ENCODE measurements at places on chromosomes 4 and X.

DNA sequence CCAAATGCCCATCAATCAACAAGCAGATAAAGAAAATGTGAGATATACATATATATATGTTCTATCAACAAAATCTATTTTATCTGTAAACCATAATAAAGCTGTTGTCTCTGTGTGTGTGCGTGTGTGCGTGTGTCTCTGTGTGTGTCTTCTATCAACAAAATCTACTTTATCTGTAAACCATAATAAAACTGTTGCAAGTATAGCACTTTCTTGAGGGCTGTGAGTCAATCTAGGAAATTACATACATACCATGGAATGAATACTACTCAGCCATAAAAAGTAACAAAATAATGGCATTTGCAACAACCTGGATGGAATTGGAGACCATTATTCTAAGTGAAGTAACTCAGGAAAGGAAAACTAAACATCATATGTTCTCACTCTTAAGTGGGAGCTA lies 12.5 kb upstream of the PLK4 start:
- no peak overlapping the region for H3K27ac ChIP-seq
- no peak for DNase-seq
- H3K4me1 ChIP-seq: no peaks in the 10 kb centered on the region
- no peak overlapping the region for H3K4me3 ChIP-seq
- no peaks in the 10 kb centered on the region for H3K36me3 ChIP-seq

- H3K4me1 ChIP-seq: peaks cover 26% of the 10 kb centered on the region
- no peak overlapping the region for H3K27ac ChIP-seq
- H3K27me3 ChIP-seq: no peaks in the 10 kb centered on the region
- H3K36me3 ChIP-seq: no peaks in the 10 kb centered on the region
- DNase-seq: no peak
Observed at GRCh38 chr4:56755901-56756300, 65.6 kb downstream of the SPINK2 start.

DNA sequence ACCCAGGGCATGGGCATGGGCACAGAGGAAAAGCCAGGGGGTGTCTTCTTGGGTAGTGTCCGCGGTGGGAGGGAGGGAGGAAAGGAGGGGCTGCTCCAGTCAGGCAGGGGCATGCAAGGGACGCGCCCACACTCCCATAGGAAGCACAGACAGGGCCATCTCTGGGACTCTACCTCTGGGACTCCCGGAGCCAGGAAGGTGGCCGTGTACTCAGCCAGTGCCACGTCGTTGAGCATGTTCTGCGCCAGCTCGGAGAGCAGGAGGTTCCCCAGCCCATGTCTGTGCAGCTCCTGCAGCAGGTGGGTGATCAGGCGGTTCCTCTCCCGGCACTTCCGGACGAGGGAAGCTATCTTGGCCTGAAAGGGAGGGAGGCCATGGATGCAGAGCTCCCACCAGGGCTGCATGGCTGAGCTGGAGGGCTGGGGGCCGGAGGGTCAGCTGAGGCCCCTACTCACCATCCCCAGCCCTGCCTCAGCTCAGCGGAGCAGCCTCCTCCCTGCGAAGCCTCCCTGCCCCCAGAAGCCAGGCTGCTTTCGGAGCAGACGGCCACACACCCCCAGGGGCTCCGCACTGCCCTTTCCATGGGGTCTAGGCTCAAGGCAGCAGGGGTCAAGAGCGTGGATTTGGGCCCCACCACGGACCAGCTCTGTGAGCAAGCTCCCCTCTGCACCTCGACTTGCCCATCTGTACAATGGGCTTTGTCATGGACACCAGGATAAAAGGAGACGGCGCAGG lies 44.6 kb downstream of the C4orf50 start:
- H3K4me3 ChIP-seq: no peak overlapping the region
- H3K36me3 ChIP-seq: no peaks in the 10 kb centered on the region
- no peaks in the 10 kb centered on the region for H3K4me1 ChIP-seq

- no peak overlapping the region for H3K4me3 ChIP-seq
- DNase-seq: no peak
- H3K27ac ChIP-seq: no peak overlapping the region
- peaks cover 4% of the 10 kb centered on the region for H3K4me1 ChIP-seq
- H3K36me3 ChIP-seq: no peaks in the 10 kb centered on the region
Observed at GRCh38 chr4:26032630-26033317, 118.8 kb downstream of the SMIM20 start.

DNA sequence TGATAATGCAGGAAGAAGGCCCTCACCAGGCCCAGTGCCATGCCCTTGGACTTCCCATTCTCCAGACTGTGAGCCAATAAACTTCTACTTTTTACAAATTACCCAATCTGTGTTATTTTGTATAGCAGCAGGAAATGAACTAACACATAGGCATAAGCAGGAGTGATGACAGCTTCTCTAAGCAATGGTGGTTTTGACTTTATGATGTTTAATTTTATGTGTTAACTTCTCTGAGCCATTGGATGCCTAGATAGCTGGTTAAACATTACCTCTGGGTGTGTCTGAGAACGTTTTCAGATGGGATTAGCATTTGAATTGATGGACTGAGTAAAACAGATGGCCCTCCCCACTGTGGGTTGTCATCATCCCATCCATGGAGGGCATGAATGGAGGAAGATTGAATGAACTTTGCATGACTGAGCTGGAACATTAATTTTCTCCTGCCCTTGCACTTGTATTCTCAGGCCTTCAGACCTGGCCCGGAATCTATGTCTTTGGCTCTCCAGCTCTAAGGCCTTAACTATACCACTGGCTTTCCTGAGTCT lies 13.9 kb upstream of the PDLIM3 start:
- no peak for DNase-seq
- H3K27me3 ChIP-seq: no peaks in the 10 kb centered on the region
- no peak overlapping the region for H3K27ac ChIP-seq
- H3K4me1 ChIP-seq: no peaks in the 10 kb centered on the region
- H3K36me3 ChIP-seq: no peaks in the 10 kb centered on the region

DNA sequence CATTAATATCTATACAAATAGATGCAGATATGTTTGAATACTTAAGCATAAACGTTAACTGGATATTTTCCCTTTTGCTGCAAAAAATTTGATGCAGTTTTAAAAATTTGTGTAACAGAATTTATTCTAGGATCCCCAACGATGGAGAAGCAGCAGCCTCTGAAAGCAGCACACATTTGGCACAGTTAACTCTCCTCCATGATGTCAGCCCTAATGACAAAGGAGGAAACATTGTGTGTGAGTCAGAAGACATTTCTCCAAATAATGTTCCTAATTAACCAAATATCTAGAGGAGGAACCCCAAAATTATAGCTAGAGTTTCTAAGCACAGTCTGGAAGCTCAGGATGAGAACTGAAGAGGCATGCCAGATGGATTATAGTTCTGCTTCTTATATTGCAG lies 281.9 kb upstream of the MAD2L1 start:
- no peak for DNase-seq
- no peak overlapping the region for H3K4me3 ChIP-seq
- no peaks in the 10 kb centered on the region for H3K27me3 ChIP-seq
- H3K36me3 ChIP-seq: no peaks in the 10 kb centered on the region
- H3K4me1 ChIP-seq: no peaks in the 10 kb centered on the region
- H3K27ac ChIP-seq: no peak overlapping the region

GRCh38 chrX:7252013-7252610 lies 104.2 kb upstream of the PUDP start:
- no peak overlapping the region for H3K27ac ChIP-seq
- H3K27me3 ChIP-seq: no peaks in the 10 kb centered on the region
- peaks cover 8% of the 10 kb centered on the region for H3K36me3 ChIP-seq

DNA sequence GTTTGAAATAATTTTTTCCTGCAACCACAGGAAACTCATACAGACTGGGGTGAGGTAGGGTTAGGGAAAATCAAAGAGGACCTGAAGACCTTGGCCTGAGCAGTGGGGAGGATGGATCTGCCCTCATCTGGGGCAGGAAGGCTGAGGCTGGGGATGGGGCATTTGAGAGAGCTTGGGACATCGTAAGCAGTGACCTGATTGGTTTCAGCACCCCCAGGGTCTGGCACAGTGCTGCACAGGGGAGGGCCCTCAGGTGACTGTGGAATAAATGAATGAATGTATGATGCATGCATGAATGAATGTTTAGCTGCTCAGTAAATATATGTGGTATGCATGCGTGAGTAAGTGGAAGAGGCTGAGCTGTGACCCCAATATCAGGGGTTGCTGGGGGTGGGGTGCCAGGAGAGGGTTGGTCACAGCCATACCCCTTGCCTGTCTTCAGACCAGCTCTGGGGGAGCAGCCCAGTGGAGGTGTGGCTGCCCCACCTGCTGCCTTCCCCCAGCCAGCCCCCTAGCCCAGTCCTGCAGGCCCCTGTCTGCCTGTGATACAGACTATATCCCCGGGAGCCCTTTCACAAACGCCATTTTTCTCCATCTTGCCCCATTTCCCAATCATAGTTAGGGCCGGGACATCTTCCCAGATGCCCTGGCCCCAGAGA lies 11.0 kb upstream of the TNIP2 start:
- H3K36me3 ChIP-seq: no peaks in the 10 kb centered on the region
- no peak overlapping the region for H3K27ac ChIP-seq
- no peak for DNase-seq
- H3K4me3 ChIP-seq: no peak overlapping the region
- peaks cover 22% of the 10 kb centered on the region for H3K4me1 ChIP-seq

DNA sequence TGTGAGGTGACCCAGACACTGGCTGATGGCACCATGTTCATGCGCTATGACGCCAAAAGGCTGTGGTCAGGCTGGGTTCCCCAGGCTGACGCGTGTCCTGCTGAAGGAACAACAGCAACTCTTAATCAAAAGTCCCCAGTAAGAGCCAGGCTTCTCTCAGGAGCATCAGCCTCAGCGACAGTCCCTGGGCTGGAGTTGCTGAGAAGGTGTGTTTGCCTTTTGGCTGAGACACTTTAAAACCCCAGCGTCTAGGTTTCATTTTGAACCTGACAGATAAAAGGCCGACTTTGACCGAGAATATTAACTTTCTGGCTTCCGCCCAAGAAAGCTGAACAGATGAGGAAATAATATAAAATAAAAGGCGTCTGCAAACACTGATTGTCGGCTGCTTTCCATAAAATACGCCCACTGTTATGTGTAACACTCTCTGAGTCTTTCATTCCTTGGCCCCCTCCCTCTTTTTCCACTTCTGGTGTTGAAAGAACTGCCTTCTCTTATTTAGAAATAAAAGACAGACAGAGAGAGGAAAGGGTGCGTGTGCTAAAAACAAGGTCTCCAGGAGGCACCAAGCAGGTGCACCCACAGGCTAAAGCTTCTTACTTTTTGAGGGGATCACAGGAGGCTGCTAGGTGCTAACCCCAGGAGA lies 373.6 kb downstream of the MID1IP1 start:
- DNase-seq: no peak
- H3K27ac ChIP-seq: no peak overlapping the region
- no peaks in the 10 kb centered on the region for H3K36me3 ChIP-seq
- H3K4me3 ChIP-seq: no peak overlapping the region

DNA sequence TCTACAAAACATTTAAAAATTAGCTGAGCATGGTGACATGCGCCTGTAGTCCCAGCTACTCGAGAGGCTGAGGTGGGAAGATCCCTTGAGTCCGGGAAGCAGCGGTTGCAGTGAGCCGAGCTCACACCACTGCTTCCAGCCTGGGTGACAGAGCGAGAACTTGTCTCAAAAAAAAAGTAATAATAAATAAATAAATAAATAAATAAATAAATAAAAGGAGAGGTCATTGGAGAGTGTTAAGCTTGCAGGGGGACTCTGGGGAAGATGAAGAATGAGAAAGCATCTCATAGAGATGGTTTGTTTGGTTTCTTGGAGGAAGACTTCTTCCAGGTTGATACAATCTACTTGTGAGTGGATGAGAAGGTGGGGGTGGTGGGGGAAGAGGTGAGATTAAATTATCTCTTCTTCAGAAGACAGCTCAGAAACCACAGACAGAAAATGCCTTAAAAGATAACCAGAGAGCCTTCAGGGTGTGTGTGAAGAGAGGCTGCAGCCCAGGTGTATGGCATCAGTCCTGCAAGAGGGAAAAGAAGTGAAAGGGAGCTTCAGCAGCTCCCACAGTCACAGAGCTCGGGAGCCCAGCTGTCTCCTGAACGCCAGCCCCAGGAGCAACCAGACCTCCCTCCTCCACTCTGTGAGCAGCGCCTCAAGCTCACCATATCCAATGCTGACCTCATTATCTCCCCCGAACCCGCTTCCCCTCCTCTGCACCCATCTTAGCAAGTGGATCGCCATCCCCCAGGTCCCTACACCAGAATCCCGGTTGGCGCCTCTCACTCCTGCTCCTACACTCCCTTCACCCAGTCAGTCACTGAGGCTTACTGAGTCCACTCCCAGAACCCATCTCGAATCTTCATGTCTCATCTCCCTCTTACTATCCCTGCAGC lies 48.2 kb downstream of the RBM47 start:
- no peak overlapping the region for H3K27ac ChIP-seq
- peaks cover 4% of the 10 kb centered on the region for H3K36me3 ChIP-seq
- H3K4me1 ChIP-seq: peaks cover 20% of the 10 kb centered on the region
- no peaks in the 10 kb centered on the region for H3K27me3 ChIP-seq
- no peak overlapping the region for H3K4me3 ChIP-seq

GRCh38 chrX:47227334-47227583 lies 5.5 kb upstream of the USP11 start:
- H3K27ac ChIP-seq: no peak overlapping the region
- DNase-seq: no peak
- H3K36me3 ChIP-seq: peaks cover 29% of the 10 kb centered on the region
- no peaks in the 10 kb centered on the region for H3K4me1 ChIP-seq

GRCh38 chrX:38080808-38081207 lies 74.5 kb downstream of the SYTL5 start:
- no peak overlapping the region for H3K27ac ChIP-seq
- no peak for DNase-seq
- H3K4me1 ChIP-seq: no peaks in the 10 kb centered on the region

GRCh38 chrX:84182516-84182915 lies 5.5 kb downstream of the RPS6KA6 start:
- no peak overlapping the region for H3K4me3 ChIP-seq
- H3K27ac ChIP-seq: no peak overlapping the region
- no peaks in the 10 kb centered on the region for H3K4me1 ChIP-seq
- no peaks in the 10 kb centered on the region for H3K36me3 ChIP-seq
- no peak for DNase-seq

DNA sequence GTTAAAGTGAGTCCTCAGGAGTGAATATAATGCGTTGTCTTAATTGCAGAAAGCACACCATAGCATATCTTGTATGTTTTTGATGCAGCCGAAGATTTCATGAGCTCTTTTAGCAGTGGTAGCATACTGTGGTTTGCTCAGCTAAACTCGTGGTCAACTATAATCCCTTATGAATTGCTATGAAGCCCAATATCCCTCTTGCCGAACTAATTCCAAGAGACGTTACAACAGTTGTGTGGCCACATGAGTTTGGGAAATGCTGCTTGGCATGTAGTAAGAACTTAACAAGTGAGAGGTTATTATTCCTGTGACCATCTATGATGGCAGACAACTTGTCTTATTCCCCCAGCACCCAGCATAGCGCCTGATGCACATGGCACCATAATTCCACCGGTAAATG lies 30.7 kb downstream of the SYAP1 start:
- no peak for DNase-seq
- H3K36me3 ChIP-seq: peaks cover 6% of the 10 kb centered on the region
- H3K4me1 ChIP-seq: no peaks in the 10 kb centered on the region
- H3K4me3 ChIP-seq: no peak overlapping the region
- H3K27me3 ChIP-seq: no peaks in the 10 kb centered on the region
- no peak overlapping the region for H3K27ac ChIP-seq

DNA sequence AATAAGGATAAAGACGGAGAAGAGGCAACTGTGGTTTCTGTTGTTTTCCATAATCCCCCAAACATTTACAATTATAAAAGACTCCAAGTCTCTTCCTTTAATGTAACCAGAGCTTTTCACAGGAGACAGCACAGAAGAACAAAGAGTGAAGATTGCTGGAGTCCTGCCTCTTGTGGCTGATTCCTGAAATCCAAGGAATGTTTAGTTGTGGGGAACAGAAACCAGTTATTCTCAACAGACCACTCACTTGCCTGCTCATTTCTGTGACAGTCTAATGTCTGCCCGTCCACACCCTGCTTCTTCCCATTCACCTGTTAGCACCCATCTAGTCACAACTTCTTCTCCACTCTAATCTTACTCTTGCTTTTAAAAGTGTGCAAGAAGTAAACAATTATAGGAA lies 12.1 kb downstream of the TEX13B start:
- H3K36me3 ChIP-seq: no peaks in the 10 kb centered on the region
- no peak overlapping the region for H3K27ac ChIP-seq
- no peak for DNase-seq

All from GM12878 (cell line).